GM12891 (cell line): ENCODE measurements at places on chromosomes 7 and 10.

GRCh38 chr10:17494626-17495260 is 40.3 kb upstream of the ST8SIA6 start:
- no peak for DNase-seq

GRCh38 chr10:80506189-80506575 is 31.5 kb upstream of the SH2D4B start:
- DNase-seq = no peak

DNA sequence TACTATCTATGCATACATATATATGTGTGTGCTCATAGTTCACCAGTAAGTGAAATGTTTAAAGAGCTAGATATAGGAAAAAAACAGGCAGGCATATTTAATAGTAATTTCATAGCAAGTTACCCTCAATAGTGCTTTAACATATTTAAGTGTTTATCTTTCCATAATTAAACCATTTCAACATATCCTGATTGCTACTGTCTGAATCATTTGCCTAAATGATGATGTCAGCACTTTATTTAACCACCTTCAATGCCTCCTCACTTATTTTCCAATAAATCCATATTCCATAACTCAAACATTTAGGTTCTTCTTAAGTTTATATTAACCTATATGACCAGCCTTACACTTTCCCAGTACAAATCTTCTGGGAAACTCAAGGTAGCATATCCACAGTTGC is 601.1 kb downstream of the ARL4A start:
- no peak for DNase-seq

- no peak for DNase-seq
Measured at GRCh38 chr7:131223151-131223550, 104.5 kb upstream of the MKLN1 start.

- no peak for DNase-seq
Measured at GRCh38 chr7:102211590-102212550, 74.8 kb upstream of the SH2B2 start.

DNA sequence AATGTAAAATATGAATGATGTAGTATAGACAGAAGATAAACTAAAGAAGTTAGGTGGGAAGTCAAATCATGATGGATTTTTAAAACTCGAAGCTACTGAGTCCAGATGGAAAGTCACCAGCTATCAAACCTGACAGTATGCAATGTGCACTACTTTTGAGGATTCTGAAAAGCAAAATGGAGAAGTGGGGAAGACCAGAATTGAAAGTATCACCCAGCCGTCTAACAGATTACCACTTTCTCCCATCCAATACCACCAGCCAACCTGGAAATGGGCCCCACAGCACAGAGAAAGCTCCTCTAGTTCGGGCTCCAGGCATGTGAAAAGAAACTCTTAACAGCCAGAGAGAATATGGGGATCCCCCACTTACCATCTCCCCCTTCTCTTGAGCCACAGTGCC is 67.9 kb upstream of the SRRM3 start:
- DNase-seq = no peak

DNA sequence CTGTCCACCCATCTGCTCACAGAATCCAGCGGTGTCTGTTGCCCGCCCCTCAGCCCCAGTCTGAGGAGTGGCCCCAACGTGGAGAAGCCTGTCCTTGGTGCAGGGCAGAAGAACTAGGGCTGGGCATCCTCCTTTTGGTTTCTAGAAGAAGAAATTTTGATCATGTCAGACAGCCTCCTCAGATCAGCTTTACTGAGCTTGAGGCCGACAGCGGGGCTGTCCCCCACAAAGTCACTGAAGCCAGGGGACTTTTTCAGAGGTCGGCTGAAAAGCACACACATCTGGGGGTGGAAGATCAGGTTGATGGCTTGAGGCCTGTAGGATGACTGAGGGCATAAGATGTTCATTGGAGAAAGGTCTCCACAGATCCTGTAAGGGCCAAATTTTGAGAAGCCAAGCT is 767.9 kb downstream of the GRID1 start:
- no peak for DNase-seq

GRCh38 chr7:101987494-101987893 is 170.1 kb downstream of the CUX1 start:
- no peak for DNase-seq

GRCh38 chr10:24163485-24163884 is 45.5 kb upstream of the KIAA1217 start:
- DNase-seq = no peak

DNA sequence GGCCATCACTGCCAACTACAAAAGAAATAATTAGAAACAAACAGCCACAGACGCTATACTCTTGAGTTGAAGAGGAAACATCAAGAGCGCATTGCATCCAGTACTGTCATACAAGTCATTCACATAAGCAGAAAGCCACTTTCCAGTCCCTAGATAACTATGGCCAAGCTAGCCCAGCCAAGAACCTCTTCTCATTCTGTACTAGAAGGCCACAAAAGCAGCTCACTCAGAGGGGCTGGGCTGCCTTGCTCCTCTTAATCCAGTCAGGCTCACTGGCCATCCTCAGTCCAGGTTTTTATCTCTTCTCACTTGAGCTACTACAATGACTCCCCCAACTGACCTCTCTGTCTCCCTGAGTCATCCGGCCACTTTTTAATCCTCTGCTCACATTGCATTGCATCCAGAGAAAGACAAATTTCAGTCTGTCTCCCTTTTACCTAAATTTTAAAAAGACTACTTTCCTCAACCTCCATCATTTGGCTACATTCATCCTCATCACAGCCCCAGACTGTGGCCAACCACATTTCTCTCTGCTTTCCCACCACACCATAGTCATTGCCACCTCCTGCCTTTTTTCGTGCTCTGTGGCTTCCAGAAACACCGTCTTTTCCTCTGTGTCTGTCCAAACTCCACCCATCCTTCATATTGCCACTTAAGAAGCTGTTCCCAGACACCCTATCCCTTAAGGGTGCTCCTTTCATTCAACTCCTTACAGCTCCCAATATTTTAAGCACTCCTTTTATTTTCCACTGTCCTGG is 25.0 kb downstream of the PPP1R3C start:
- no peak for DNase-seq

DNA sequence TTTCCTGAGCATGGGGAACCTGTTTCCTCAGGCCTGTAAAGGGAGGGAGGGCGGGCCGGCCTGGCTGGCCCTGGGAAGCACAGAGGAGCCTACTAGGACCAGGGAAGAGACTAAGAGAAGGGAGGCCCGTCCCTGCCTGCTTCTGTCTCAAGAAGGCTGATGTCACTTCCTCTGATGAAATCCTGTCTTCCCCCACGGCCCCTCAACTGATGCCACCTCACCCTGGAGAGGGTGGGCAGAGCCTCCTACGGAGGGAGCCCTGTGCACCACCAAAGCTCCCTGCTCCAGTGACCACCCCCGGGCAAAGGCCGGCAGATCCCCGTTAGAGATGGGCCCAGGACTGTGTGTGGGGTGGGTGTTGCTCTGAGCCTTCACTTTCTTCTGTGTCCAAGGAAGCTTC is 1.0 kb upstream of the PILRA start:
- DNase-seq = no peak

DNA sequence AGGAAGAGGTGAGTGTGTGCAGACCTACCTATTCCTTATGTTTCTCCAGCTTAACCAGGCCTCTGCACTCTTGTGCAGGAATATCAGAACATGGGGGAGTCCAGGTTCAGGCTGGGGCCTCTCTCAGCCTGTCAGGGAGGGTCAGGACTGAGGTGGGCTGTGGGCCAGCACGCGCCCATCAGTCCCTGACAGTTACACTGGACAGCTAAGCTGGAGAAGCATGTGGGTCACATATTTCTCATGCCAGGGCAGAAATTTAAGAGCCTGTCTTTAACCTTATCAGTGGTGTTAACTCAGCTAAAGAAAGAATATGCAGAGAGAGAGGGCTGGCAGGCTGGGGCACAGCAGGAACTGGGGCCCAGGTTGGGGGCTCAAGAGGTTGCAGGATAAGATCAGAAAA is 8.7 kb upstream of the POLD2 start:
- DNase-seq = no peak

GRCh38 chr10:30029872-30030256 is 29.5 kb downstream of the JCAD start:
- DNase-seq = no peak

DNA sequence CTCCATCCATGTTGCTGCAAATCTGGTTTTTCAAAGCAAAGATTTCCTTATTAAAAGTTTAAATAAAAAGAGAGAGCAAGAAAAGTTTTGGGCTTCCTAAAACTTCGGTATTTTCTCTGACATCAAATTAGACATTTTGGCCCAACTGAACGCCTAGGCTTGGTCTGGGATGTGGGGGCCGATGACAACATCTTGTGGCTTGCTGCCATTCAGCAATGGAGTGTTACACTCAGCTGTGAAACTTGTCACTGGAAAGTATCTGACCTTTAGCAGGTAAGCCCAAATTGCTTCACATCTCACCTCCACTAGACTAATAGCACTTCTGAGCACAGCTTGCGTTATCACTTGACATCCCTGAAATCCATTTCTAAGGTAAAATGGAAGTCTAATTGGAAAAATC is 320.6 kb downstream of the GATA3 start:
- no peak for DNase-seq

DNA sequence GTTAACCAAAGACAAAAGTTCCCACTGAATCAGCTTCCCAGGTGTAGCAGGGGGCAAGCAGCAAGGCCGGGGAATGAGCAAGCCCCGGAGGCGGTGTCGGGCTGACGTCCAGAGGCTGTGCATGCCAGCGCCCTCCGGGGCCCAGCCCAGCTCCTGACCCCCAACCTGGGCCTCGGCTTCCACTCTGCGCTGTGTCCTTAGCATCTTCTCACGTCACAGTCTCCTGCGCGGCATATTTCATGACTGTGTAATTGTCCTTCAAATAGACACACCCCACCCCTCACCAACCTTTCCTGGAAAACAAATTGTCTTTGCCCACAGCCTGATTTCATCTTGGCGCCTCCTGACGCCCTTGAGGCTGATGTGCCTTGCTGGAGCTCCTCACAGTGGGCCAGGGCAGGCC is 133.5 kb downstream of the RGS10 start:
- DNase-seq = no peak
